ENCODE measurements at places on chromosomes 3 and 15.

GRCh38 chr3:115475178-115476041 is 147.9 kb upstream of the GAP43 start:
- no peak for DNase-seq

- no peak for DNase-seq
These were observed 160.8 kb downstream of the SATB1 start for GRCh38 chr3:18264361-18264760.

DNA sequence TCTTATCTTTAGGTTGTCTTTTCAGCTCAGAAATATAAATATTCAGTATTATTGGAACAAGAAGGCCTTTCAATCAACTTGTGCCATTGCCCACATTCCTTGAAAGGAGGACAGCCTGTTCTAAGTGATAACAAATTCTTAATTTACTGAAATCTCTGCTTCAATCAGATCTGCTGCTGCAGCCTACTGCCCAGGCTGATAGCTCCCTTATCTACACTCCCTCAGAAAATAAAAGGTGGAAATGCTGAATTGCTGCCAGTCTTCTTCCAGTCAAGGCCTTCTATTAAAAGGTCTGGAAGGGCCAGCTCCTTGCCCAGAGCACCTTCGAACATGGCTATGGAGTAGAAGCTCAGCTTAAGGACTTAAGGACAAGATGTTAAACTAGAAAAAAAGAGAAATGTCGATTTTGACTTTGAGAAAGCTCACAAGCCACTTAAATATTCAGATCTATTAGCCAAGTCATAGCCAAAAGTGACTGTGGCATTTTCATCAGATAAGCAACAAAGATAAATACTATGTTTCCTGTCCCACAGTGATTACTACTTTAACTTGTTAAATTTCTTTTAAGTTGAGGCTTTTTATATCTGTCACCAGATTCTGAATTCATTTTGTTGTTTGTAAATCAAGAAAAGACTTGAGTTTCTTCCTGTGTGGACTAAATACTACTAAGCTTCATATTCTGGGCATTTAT is 480.5 kb upstream of the CBLB start:
- DNase-seq: no peak

DNA sequence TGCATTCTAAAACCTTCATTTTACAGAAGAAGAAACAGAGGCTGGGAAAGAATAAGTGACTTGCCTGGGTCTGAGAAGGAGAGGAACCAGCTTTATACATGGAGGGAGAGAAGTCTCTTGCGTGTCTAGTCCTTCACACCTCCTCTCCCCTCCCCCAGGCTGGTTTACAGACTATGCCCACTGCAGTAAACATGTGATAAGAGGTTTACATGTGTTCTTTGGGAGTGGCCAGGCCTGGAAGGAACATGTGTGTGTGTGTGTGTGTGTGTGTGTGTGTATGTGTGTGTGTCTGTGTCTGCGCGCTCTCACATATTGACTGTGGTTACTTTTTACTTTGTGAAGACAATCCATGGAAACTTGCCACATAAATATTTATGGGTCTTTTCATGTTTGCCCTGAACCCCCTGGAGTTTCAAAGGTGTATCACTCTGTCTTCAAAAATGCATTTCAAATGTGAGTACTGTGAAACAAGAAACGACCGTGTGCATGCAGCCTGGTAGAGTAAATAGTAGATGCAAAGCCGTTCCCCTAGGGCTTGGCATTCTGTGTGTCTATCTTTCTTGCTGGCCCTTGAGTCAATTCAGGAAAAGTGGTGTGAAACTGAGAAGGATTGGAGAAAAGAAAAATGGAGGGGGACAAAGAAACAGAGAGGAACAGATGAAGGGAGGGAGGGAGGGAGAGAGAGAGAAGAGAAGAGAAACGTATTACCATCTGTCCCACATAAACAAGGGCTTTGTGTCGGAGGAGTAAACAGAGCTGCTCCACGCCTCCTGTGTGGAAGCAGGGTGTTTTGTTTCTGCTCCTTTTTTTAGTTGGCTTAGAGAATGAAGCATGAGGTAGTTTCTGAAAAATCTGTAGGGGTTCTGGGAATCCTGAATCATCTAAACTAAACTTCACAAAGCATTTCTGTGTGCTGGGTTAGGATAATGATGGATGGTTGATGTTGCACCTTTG is 51.7 kb downstream of the CLDN11 start:
- no peak for DNase-seq

DNA sequence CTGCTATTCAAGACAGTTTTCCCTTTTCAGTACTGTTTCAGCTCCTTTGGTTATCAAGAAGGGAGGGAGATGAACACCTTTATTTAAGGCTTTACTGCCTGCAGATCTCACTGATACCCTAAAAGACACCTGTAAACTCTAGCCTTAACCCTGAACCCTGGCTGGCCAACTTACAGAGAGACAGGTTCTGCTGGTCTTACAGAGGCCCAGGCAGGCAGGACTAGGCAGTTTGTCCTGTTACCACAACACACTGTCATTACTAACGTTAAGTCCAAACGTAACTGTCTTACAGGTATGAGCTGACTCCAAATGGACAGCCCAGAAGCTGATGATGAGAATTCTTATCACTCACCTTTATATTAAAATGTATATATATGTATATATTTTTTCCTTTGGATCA is 42.1 kb downstream of the ESYT3 start:
- DNase-seq: no peak

GRCh38 chr15:90557186-90558084 is 27.7 kb downstream of the CRTC3 start:
- no peak for DNase-seq

DNA sequence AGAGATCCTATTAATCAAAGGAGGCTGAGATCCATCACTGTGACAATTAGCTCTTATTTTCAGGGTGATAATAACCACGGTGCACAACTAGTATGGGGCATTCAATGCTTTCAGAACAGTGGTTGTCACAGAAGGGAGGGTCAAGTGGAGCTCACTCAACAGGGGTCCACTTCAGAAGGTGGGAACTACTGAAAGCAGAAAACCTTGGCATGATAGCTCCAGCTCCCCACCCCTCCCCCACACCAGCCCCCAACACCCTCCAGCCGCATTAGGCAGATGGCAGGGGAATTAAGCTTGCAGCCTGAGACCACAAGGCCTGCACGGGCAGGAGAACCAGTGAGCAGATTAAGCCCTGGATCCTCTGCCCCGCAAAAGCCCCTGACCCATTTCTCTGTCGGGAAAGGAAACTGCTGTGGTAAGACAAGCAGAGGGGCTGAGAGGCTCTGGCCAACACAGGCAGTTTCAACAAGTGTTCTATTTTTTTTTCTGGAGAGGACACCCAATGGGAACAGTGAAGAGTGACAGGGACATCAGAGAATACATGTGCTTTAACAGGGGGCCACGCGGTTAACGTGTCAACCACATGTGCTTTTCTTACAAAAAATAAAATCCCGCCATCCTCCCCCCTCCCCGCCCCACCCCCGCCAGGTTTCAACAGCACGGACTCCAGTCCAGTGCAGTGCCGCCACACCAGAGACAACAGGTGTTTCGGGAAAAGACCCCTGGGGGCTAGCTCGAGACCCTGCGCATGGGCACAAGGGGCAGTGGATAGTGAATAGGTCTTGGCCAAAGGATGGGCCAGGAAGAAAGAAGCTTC is 997 bp downstream of the FYCO1 start:
- DNase-seq: peak; percentile 22

GRCh38 chr3:24843955-24844354 is 349.3 kb upstream of the THRB start:
- no peak for DNase-seq

DNA sequence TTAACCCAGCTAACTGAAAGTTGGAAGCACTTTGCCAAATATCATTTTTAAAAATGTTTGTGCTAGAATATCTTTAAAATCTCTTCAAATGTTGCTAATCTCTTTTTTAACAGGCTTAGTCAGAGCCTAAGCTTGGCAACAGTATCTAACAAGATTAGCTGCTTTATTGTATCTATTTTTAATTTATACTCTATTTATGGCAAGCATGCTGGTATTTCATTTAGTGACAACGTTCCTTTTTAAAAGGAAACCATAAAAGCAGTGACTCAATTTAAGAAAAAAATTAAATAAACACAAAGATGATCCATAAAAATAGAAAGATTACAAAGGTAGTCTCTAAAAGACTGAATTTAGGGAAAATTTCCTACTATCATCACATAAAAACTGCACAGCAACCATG is 40.5 kb downstream of the SLC12A6 start:
- no peak for DNase-seq

- DNase-seq: no peak
These were observed 17.0 kb downstream of the TM4SF18 start for GRCh38 chr3:149316437-149316836.

All from T-helper 1 cell (primary cell).